Stimulated activated naive B cell treated with anti-CD40 and anti-IgM and Interleukin-4, amounts not matched to agents 10 μg/mL and 1 μg/mL and 100 μg/mL, for 72 hours (primary cell): ENCODE measurements at places on chromosomes 5 and 9.

DNA sequence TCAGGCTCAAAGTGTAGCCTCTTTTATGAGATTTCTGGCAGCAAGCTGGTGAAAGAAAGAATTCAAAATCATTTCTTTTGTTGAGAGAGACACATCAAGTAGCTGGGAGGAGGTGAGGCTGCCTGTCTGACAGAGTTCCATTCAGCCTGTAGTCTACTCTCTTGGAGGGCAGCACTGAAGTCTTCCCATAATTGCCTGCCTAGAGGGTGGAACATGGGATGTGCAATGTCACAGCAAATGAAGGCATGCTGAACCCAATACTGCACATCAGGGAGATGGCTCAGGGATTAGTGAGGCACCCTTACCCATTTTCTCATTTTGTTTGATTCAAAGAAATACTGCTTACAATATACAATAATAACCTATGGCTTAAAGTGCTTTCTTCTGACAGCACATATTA, 475.7 kb downstream of the TMEM232 start:
- no peak for DNase-seq

DNA sequence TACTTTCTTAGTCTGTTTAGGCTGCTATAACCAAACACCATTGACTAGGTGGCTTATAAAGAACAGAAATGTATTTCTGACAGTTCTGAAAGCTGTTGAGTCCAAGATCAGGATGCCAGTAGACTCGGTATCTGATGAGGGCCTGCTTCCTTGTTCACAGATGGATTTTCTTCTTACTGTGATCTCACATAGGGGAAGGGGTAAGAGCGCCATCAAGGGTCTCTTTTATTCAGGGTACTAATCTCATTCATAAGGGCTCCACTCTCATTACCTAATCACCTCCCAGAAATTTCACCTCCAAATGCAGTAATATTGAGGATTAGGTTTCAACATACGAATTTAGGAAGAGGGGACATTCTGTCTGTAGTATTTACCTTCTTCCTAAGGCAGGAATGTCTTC, 384.0 kb upstream of the DMAC1 start:
- no peak for DNase-seq

DNA sequence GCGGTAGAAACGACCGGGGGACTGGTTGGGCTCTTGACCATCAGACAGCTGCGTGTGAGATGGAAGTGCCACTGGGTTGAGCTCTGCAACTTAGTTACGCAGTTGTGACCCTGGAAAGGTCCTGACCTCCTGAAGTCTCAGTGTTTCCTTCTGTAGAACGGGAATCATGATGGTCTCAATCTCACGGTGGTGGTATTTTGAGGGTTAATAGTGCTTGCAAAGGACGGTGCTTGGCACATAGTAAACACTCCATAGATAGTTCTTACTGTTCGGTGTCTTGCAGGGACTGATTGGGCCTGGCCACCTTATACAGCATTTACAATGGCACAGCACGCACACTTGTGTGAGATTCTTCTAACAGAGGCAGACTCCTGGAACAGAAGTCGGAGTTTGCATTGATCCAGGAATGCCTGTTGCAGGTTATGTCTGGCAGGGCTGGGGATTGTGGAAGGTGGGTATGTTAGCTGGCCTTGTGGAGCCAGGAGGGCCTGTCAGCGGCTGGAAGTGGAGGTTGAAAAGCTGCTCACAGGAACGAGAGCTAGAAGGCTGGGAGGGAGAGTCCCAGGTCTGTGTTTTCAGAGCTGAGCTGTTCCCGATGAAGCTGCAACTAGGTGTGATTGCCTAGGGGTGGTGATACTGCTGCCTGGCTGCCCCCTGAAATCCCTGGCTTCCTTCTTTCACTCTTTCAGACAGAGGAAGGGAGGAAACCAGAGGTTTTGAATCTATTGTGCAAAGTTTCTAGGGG, 962 bp upstream of the TXN start:
- DNase-seq: peak; percentile 24

- DNase-seq: peak; percentile 47
Measured at GRCh38 chr5:59380350-59380951, 513.1 kb downstream of the PDE4D start.

GRCh38 chr5:137320056-137321045, 178.8 kb downstream of the SPOCK1 start:
- peak; percentile 2 for DNase-seq

DNA sequence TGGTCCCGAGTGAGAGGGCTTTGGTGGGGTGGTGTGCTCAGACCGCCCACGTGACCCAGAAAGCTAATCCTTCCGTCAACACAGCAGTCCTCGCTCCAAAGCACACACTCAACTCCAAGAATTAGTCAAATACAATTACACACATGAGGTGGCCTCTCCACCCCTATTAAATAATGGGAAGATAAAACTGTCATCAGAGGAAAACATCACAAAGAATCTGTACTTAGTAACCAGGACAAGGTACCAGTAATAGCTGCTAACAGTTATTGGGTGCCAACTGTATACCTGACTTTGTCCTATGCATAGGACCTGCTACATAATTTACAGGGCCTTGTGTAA, 222.8 kb downstream of the HSPA4 start:
- no peak for DNase-seq

GRCh38 chr9:97859346-97859745, 6.3 kb downstream of the FOXE1 start:
- DNase-seq: no peak

GRCh38 chr5:112551419-112552032, 132.4 kb upstream of the EPB41L4A start:
- DNase-seq: no peak

- no peak for DNase-seq
Measured at GRCh38 chr9:98641695-98642094, 67.0 kb downstream of the GABBR2 start.
